ENCODE measurements at places on chromosomes 13 and 19.

- no peak for DNase-seq
Observed at GRCh38 chr13:44305917-44306370, 67.7 kb upstream of the SERP2 start.

DNA sequence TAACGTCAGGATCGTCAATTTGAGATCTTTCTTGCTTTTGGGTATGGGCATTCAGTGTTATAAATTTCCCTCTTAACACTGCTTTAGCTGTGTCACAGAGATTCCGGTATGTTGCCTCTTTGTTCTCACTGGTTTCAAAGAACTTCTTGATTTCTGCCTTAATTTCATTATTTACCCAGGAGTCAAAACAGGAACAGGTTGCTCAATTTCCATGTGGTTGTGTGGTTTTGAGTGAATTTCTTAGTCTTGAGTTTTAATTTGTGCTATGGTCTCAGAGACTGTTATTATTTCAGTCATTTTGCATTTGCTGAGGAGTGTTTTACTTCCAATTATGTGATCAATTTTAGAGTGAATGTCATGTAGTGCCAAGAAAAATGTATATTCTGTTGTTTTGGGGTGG is 153.1 kb downstream of the PCDH17 start:
- no peak for DNase-seq

DNA sequence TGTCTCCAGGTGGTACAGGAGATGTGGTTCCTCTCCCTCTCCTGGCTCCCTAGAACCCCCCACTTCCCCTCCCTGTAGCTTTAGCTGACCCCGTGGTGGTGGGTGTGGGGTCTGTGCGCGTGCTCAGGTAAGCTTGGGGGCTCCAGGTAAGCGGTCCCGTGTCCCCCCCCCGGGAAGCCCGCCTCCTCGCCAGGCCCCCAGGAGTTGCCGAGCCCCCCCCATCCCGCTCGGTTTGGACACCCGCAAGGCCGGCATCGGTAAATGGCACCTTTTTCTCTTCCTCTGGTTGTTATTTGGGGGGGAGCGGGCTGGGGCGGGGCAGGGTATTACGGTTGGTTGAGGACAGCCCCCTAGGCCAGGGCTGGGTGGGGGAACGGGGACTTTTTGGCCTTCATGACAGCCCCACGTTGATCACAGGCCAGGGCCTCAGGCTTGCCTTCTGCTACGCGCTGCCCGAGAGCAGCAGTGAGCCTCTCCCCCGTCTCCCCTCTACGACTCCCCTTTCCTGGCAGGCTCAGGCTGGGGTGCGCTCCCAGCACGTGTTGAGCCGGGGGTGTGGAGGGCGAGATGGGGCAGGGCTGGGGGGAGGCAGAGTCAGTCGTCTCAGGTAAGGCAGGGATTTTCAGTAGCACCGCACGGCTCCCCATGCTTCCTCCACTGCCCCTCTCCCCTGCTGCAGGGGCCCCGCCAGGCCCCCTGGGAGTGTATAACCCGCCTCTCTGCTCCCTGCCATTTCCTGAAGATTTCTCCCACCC is 10.7 kb upstream of the LIN7B start:
- no peak for DNase-seq

- DNase-seq = peak; percentile 10
Observed at GRCh38 chr13:46728777-46729176, 68.2 kb downstream of the ESD start.

DNA sequence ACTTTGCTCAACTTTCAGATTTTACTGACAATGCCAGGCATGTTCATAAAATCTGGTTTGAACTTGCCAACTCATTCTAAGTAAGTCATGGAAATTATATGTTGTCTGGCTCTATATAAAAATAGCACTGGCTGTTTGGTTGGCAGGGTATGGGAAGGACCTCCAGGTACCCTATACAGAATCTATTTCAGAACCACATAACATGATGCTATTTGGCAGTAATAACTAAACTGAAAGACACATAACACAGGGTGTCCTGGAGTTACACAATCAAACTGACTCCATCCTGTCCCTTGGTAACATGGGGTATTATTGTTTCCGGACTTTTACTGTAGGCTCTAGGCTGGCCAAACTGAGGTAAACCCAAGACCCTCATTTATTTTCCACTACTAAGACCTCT is 248.8 kb downstream of the RGCC start:
- DNase-seq = no peak

- no peak for DNase-seq
Observed at GRCh38 chr19:51573331-51573730, 2.2 kb downstream of the ZNF175 start.

DNA sequence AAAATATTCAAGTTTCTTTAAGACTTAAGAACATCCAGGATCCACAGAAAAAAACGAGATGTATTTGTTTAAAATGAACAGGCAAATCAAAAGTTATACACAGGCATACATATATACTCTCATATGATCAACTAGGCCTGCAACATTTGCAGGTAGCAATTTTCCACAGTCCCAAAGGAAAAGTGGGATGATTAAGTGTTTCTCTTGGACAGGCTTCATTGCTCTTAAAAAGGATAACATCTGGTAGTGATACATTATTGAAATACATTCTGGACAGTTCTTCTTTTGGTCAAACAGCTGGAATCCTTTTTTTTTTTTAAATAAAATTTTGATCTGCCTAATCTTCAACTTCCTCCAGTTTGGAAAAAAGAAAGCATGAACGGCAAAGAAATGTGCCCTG is 114.8 kb upstream of the TDRD3 start:
- DNase-seq = no peak

DNA sequence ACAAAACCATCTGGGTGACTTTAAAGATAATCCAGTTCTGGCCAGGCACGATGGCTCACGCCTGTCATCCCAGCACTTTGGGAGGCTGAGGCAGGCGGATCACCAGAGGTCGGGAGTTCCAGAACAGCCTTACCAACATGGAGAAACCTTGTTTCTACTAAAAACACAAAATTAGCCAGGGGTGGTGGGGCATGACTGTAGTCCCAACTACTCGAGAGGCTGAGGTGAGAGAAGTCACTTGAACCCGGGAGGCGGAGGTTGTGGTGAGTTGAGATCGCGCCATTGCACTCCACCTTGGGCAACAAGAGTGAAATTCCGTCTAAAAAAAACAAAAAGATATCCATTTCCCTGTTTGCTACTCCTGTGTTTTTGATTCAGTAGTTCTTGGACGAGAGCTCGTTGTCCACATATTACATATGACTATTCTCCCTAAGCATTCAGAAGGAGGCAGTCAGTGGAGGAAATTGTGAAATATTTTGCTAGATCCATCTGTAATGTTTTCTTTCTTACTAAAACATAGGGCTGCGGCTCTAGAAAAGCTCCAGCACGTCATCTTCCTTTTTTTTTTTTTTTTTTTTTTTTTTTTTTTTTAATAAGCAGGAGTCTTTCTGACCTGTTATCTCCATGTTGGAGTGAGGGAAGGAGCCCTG is 33.6 kb downstream of the ZNF701 start:
- DNase-seq = no peak

GRCh38 chr19:51572908-51573307 is 1.8 kb downstream of the ZNF175 start:
- no peak for DNase-seq

DNA sequence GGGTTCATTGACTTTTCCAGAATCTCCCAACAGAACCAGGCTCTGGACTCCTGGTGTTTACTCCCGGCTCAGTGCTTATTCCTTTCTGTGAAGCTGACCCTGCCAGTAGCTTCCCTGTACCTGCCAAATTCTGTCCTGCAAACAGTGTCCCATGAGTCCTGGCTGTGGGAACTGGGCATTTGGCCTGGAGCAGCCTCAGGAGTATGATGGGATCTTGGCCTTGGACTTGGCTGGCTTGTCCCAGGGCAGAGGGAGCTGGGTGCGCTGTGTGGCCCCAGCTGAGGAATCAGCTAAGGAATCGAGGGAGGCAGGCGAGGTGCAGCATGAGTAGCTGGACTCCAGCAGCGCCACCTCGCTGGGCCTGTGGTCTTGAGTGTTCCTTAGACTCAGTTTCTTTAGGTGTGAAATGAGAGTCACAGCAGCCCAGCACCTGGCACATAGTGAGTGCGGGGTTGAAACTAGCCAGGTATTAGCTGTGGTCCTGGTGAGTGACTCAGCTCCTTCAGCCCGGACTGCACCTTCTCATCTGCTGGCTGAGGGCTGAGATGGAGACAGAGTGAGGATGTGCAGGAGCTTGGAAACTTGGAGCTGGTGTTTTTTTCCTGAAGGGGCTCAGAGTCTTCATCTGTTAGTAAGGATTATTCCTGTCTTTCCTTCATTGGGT is 10.4 kb downstream of the CLASRP start:
- no peak for DNase-seq

DNA sequence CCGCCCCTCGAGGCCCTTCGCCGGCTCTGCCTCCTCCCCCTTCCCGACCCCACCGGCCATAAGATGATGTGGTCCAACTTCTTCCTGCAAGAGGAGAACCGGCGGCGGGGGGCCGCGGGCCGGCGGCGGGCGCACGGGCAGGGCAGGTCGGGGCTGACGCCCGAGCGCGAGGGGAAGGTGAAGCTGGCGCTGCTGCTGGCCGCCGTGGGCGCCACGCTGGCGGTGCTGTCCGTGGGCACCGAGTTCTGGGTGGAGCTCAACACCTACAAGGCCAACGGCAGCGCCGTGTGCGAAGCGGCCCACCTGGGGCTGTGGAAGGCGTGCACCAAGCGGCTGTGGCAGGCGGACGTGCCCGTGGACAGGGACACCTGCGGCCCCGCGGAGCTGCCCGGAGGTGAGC is 1.4 kb downstream of the CACNG6 start:
- no peak for DNase-seq

- DNase-seq = peak; percentile 80
Observed at GRCh38 chr19:48351341-48351752, 12.4 kb downstream of the TMEM143 start.

- peak; percentile 60 for DNase-seq
Observed at GRCh38 chr13:40665126-40666044, 1.1 kb downstream of the FOXO1 start.

DNA sequence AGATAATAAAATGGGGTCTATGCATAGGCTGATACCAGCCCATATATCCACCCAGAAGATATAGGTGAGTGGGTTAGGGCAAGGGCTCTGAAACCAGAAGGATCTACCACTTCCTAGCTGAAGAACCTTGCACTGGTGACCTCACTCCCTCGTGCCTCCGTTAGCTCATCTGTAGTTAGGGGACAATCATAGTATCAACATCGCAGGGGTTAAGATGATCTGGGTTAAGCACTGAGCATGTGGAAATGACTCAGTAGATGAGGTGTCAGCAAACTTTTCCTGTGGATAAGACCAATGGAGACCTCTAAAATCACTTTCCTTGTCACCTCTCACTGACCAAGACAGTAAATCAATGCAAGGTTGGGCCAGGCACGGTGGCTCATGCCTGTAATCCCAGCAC is 30.5 kb downstream of the TNFSF14 start:
- no peak for DNase-seq

DNA sequence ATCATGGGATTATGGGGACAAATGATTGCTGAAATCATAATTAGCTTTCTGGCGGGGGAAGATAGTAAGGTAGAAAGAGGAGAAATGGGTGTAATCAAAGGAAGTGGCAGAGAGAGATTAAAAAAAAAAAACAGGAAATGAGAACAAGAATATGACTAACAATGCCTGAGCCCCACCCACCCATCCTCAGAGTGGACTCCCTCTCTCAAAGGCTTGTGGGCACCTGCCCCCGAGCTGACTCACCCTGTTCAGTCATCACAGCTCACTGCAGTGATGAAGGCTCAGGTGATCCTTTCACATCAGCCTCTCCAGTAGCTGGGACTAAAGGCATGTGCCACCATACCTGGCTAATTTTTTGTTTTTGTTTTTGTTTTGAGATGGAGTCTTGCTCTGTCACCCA is 26.4 kb upstream of the TPT1 start:
- DNase-seq = peak; percentile 71

- no peak for DNase-seq
Observed at GRCh38 chr13:21615427-21615826, 11.5 kb upstream of the MICU2 start.

DNA sequence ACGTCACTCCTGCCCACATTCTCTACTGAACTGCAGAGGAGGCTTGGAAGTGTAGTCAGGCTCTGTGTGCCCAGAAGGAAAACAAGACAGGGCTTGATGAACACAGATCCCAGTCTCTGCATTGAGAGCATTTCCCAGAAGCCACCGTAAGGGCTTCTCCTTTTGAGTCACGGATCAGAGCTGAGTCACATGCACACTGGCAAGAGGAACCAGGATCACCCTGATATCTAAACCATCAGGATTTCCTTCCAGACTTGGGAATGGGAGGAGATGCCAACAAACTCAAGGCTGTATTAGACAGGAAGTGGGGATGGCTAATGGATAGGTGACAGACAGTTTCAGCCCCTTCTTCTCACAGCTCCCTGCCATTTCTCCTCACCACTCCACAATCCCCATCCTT is 17.7 kb upstream of the FBXO17 start:
- no peak for DNase-seq

GRCh38 chr13:50679321-50679720 is 164.2 kb downstream of the DLEU7 start:
- no peak for DNase-seq

DNA sequence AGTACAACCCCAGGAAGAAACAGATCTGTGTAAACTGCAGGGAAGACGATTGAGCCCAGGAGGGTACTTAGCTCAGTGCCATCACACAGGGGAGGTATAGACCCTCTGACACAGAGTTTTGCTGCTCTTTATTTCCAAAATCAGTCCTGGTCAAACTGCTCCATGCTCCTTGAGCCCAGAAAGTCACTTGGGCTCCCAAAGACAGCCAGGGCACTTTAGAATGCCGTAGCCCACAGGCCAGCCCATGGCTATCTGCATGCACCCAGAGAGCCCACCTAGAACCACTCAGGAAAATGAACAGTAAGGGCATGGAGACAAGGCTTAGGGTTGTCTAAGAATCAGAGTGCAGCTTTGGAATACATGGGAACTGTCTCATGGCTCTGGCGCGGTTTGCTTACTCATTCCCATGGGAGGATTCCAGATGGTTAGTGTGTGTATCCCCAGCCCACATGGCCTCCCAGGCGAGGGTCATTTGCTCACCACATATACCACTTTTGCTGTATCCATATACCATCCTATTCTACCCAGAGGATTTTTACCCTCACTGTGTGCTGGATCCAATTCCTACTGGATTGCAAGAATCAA is 14.7 kb upstream of the PDCD5 start:
- no peak for DNase-seq

GRCh38 chr19:3707868-3708206 is 347 bp upstream of the TJP3 start:
- DNase-seq = no peak

GRCh38 chr13:71871176-71871754 is 4.3 kb upstream of the DACH1 start:
- no peak for DNase-seq

GRCh38 chr19:2627855-2628254 is 74.6 kb downstream of the GNG7 start:
- DNase-seq = no peak

DNA sequence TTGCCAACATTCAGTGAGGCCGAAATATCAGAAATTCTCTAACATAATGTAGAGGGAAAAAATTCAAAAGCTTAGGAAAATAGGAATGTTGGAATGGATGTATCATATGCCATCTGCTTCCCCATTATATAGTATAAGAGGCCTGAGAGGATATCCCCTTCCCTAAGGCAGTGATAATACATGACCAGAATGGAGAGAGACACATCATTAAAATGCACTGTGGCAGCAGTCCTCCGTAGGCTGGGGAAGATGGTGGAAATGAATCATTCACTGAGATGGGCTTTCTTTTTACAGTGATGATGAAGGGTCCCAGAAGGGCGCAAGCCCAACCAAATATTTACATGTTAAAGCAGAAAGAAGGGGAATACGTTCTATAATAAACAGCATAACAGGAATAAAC is 799.1 kb upstream of the SPRY2 start:
- no peak for DNase-seq

- DNase-seq = no peak
Observed at GRCh38 chr13:98794498-98794897, 42.0 kb upstream of the SLC15A1 start.

All from germinal center (tissue), 1 donor.